ENCODE measurements at places on chromosomes 7 and 10.

GRCh38 chr10:59799421-59799820 is 46.2 kb upstream of the MRLN start:
- DNase-seq = no peak

DNA sequence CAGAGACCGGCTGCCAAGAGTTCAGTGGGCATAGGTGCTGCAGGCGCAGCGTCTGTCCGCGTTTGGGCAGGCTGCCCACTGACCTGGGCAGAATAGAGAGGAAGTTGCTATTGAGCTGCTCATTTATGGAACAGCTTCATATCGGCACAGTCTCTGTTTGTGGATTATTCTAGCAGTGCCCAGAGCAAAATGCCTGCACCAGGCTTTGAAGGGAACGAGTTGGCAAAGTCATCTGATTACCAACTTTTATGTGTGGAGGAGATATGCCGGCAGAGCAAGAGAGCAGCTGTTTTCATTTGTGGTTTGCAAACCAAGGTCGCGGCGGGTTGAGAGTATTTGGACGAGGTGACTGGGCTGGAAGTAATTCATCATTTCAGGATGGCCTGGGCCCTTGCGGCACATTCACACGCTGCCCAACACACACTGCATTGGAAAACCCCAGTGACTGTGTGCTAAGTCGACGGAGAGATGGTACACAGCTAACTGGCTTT is 228.5 kb downstream of the TCERG1L start:
- DNase-seq = no peak

DNA sequence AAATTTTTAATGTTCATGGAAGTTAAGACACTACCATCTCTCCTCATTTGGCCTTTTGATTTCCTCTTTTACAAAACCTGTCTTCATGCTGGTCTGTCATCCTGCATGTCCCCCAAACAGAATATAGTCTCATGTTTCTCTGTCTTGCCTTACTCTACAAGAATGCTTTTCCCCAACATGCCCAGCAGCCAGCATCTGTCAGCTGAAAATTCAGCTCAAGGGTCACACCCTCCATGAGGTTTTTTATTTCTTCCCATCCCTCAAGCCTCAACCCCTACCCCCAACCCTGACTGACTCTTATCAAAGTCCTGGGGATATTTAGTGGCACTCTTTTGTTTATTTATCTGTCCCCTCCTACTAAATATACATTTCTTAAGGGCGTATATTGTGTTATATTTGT is 202.0 kb downstream of the ANK3 start:
- no peak for DNase-seq

DNA sequence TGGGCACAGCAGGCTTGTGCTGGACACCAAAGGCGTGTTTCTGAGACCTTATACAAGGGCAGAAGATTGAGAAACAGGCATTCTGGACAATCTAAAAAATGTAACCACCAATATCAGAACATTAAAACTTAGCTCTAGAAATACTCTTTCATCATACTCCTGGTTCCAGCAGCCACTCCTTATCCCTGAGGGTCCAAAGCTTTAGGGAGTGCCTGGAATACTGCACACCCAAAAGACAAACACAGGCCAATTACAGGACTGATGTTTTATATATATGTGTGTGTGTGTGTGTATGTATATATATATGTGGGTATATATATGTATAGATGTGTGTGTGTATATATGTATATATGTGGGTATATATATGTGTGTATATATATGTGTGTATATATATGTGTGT is 39.6 kb downstream of the FAM171A1 start:
- DNase-seq = no peak

DNA sequence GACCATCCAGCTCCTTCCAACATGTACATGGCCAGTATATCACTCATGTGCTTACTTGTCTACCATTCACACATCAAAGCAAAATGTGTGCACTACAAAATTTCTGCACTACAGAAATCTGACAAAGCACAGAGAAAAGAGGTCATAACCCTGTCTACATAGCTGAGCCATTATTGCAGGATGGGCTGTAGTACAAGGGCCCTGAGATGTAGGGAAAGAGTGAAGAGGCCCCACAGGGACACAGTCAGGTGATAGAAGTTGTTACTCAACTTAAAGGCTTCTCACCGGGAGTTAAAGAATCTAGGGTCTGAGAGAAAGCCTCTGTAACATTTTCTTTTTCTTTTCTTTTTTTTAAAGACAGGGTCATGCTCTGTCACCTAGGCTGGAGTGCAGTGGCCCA is 17.5 kb downstream of the AVPI1 start:
- no peak for DNase-seq

DNA sequence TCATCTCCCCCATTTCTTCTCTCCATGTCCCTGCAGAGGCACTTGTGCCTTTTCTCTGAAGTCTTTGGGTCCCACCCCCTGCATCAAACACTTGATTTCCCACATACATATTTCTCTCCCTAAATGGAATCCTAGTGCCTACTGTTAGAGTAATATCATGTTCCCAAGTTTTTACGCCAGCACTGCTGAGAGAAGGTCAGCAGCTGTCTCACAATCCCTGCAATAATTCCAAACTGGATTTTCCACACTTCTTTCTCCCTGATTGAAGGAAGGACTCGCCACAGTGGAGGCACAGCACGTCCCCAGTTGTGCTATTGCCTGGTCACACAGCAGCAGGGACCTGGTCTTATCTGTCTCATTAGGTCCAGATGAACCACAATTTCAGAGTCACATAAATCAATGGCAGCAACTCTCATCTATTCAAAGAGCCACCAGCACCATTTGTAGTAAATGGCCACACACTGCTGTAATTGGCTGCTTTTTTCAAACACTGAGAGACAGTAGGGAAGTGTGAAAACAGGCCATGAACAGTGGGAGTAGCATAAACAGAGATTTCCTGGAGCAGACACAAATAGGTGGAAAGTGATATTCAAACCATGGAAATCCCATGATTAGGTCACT is 605.5 kb downstream of the XPNPEP1 start:
- no peak for DNase-seq

- no peak for DNase-seq
These were observed 28.4 kb downstream of the LAMB4 start for GRCh38 chr7:108101759-108102158.

- DNase-seq = no peak
These were observed 1.0 kb downstream of the CRPPA start for GRCh38 chr7:16420329-16420648.

DNA sequence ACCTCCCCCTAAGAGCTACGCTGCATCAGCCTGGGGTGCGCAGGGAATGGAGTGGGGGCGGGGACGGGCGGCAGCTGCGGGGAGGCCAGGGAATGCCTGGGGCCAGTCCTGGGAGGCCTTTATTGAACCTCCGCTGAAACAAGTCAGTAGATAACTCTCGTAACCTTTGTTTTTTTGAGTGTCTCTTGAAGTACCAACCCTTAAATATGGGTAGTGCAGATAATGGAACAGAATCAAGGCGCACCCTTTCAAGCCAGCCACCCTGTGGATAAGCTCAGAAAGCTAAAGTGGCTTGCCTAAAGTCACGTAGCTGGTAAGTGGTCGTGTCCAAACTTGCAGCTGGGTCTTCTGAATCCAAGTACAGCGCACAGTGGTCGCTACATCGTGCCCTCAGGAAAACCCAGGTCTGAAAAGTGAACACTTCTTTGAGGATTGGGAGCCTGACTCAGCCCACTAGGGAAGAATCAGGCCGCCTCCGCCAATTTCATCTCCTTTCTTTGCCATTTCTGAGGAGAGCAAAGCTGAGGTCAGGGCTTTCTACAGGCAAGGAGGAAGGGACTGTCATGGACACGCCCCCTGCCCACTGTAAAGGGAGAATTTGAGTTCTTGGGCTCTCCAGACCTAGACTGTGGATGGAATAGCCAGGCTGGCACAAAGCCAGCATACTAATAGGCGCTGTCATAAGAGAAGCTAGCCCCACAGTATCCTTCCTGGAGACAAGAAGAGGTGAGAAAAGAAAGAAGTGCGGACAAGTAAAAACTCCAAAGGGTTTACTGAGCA is 3.2 kb upstream of the EGR2 start:
- no peak for DNase-seq

DNA sequence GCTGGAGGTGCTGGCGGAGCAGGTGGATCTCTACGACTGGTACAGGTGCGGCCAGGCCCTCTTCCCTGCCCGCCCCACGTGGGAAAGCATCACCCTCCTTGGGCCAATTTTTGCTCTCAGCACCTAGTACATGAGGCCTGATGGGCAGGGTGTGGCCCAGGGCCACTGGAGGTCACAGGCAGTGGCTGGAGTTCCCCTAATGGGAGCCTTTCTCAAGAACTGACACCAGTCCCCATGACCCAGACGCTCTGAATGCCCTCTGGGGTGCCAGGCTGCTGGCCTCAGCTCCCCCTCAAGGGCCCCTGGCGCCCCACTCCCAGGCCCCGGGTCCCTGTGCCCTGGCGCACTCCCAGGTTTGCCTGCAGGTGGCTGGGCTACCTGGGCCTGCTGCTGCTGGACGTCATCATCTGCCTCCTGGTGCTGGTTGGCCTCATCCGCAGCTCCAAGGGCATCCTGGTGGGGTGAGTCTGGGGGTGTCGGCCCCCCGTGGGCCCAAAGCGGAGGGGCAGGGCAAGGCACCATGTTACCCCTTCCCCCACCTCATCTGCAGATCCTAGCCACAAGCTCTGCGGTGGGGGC is 15.9 kb downstream of the TTYH3 start:
- DNase-seq = no peak

DNA sequence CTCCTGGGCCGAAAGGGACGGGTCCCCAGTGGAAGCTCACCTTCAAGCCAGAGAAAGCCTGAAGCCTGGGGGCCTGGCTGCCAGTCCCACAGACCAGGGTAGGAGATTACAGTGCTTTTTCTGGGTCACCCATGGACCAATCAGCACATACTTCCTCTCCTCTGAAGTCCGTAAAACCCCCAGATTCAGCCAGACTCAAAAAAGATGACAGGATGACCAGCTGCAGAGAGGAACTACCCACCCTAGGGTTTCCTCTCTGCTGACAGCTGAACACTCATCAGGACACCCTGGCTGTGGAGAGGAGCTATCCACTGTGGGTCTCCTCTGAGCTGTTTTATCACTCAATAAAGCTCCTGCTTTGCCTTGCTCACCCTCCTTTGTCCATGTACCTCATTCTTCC is 78.0 kb downstream of the SAMD9 start:
- no peak for DNase-seq

- DNase-seq = no peak
These were observed 65.6 kb downstream of the NOD1 start for GRCh38 chr7:30412782-30413504.

- no peak for DNase-seq
These were observed 152.6 kb downstream of the ZMYND11 start for GRCh38 chr10:287814-288213.

- no peak for DNase-seq
These were observed 730 bp downstream of the LARP4B start for GRCh38 chr10:930625-931325.

GRCh38 chr10:70799124-70799523 is 13.9 kb upstream of the TBATA start:
- DNase-seq = no peak

DNA sequence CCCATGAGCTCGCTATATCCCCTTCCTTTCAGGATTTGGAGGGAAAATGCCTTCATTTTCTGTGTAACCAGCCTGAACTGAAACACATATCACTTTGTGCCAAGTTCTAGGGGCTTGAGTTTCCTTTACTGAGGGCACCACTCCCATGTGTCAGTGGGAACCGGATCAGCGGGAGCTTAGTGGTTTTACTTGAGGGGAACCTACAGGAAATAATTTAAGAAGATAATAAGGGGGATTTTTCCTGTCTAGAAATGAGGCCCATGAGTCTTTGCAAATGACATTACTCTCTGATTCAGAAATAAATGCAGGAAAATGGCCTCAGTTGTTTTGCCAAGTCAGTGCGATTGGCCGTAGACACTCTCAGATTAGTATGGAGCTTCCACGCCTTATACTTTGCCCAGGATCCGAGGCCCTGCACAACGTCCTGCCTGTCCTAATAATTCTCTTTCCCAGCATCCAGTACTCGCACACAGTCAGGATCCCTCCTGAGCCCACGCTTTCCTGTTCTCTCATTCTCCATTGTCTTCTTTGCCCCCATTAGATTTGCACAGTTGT is 86.4 kb upstream of the LYZL1 start:
- no peak for DNase-seq
